ENCODE measurements at places on chromosomes 5 and 9. TPM values are rescaled to one million over a fixed set of nuclear protein-coding genes. Genes with fewer than 3 reads are reported as not detected.

Gene CMYA5
- total RNA-seq, result 0.52 TPM

Gene MEIKIN
- not detected for total RNA-seq

Gene ACOT12
- total RNA-seq, result 1.1 TPM

Gene PARP8
- total RNA-seq, result 21.5 TPM

Gene ALG2
- 42.0 TPM for total RNA-seq

Gene SHC3
- total RNA-seq, result 57.2 TPM

Gene WNT8A
- total RNA-seq, result not detected

Gene ADCY2
- not detected for total RNA-seq

Gene MYMK
- not detected for total RNA-seq

Gene PCDHGB7
- total RNA-seq, result 14.7 TPM

Gene GPR21
- 3.1 TPM for total RNA-seq

Gene EGFL7
- 28.3 TPM for total RNA-seq

Gene EPB41L4A
- 7.3 TPM for total RNA-seq

Gene FAXDC2
- total RNA-seq, result 4.3 TPM

Gene GAPT
- total RNA-seq, result not detected
